ENCODE measurements at places on chromosomes 2 and 18.

DNA sequence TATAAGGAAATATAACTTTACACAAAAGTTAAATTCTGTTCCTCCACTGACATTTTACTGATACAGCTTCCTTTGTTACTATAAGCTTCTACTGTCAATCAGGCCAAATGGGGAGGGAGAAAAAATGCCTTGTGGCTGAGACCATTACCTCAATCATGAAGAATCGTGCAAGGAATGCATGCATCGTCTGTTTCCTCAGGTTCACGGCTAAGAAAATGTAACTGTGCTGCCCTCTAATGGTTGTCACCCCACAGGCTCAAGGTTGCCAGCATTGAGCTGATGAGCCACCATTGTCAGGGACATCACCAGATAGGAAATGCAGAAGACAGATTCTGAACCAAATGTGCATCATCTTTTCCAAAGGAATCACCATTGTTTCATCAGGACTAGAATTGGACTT lies 426.9 kb downstream of the CDH2 start:
- DNase-seq = peak; percentile 88

- DNase-seq = no peak
Observed at GRCh38 chr2:190987116-190987515, 26.9 kb downstream of the STAT1 start.

DNA sequence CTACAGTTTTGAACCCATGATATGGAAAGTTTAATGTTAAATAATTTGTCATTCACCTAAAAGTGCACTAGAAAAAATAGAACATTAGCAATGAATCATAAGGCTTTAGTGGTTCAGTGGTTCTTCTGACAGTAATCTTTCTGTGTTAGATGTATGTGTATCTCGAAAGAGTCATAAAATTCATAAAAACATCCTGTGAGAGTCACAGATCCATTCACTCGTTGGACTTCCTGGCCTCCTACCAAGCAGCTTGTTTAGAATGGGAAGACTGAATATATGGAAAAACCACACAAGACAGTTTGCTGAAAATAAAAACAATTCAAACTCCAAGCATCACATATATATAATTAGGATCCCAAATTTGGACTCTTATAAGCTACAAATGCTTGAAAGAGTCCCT lies 34.8 kb downstream of the ADNP2 start:
- peak; percentile 24 for DNase-seq

DNA sequence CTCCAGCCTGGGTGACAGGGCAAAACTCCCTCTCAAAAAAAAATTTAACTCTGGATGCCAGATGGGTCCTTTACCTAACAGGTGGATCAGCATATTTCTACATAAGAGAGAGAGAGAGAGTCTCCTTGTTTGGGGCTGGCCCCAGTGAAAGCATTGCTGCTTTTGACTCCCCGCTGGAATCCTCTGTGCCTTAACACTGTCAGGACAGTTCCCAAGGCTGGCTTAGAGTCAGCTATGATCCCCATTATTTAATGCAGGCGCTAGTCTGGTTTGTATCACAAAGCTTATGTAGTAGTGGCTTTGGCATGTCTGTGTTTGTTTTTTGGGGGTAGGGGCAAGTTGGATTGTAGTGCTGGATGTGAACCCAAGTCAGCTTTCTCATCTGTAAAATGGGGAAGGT lies 9.4 kb downstream of the INPP4A start:
- DNase-seq = no peak

DNA sequence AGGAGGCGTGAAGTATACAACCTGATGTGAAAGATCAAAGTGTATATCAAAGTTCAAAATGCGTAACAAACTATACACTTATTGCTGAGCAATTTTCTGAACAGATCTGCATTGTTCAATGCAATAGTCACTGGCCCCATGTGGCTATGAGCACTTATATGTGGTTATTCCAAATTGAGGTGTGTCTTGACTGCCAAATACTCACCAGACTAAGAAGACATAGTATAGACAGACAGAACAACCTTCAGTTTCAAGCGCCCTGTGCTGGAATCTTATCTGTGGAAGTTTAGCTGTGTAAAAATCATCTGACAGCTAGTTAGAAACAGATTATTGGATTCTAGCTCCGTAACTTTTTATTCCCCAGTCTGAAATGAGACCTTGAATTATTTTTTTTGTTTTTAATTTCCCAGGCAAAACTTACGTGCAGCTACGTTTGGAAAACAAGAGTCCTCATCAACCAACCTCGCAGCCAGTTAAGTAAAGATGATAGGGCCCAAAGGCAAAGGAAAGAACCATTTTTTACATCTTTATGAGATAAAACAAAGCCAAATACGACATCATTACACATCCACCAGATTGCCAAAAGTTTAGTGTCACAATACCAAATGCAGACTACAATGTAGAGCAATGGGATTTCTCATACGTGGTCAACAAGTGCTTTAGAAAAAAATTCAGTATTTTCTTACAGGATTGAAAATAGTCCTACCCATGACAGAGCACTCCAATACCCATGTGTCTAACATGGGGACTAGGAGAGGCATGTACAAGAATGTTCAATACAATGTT lies 37.2 kb downstream of the MBOAT2 start:
- DNase-seq = peak; percentile 8

- DNase-seq = peak; percentile 86
Observed at GRCh38 chr2:95316466-95317122, 19.4 kb downstream of the KCNIP3 start.

- no peak for DNase-seq
Observed at GRCh38 chr2:131077182-131077846, 15.9 kb downstream of the FAM168B start.

DNA sequence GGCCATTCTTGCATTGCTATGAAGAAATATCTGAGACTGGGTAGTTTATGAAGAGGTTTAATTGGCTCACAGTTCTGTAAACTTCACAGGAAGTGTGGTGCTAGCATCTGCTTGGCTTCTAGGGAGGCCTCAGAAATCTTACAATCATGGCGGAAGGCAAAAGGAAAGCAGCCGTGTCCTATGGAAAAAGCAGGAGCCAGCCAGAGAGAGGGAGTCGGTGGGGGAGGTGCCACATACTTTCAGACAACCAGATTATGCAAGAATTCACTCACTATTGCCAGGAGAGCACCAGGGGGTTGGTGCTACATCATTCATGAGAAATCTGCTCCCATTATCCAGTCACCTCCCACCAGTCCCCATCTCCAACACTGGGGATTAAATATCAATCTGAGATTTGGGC lies 64.1 kb downstream of the CPS1 start:
- DNase-seq = no peak

- no peak for DNase-seq
Observed at GRCh38 chr2:150211164-150211631, 276.3 kb downstream of the RND3 start.

DNA sequence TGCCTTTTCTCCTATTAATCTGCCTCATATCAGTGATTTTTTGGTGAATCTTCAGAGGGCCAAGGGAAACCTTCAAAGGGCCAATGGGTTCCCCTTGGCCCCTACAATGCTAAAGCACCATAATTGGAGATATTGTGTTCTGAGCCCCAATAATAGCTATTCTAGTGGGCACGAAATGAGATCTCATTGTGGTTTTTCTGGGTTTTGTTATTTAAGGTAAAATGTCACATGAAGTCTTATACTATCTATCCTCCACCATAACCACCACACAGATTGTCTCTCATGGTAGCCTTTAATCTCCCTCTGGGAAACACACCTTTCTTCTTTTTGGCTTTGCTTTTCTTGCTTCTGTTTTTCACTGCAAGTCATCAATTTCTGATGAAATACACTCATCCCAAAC lies 152.8 kb downstream of the B3GNT2 start:
- no peak for DNase-seq

GRCh38 chr2:33510586-33510968 lies 34.1 kb downstream of the RASGRP3 start:
- DNase-seq = peak; percentile 5

DNA sequence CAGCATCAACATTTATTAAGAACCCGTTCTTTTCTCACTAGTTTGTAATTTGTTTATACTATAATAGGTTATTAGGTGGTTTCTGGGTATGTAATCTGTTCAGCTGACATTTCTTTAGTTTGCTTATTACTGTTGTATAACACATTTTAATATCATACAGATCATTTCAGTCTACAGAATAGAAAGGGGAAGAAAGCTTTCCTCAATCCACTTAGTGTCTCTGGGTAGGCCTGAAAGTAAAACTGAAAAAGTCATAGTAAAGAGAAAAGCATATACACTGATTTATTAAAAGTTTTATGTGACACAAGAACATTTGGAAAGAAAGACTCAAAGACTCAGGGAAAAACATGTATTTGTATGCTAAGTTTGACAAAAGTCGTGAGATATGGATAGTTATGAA lies 16.8 kb upstream of the KCNJ3 start:
- DNase-seq = no peak

DNA sequence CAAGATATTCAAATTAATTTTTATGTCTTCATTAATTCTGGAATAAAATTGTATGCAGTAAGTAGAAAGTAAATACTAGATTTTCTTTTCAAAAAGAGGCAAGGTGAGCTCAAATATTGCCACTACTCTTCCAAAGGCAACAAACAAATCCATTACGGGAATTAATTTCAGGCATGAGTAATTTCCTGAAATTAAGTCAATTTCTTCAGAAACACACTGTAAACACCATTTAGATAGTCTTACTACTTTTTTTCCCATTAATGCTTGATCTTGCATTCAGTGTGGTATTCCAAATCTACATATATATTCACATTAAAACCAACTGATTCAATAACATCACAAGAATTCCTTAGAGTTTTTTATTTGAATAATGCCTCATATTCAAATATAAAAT lies 1274.0 kb upstream of the CRIM1 start:
- no peak for DNase-seq

GRCh38 chr2:136133586-136133985 lies 15.6 kb upstream of the CXCR4 start:
- DNase-seq = peak; percentile 57

DNA sequence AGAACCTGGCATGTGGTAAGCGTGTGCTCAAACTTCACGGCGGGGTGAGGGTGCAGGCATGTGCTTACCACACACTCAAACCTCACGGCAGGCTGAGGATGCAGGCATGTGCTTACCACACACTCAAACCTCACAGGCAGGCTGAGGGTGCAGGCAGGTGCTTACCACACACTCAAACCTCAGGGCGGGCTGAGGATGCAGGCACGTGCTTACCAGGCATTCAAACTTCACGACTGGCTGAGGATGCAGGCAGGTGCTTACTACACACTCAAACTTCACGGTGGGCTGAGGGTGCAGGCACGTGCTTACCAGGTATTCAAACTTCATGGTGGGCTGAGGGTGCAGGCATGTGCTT lies 105.0 kb upstream of the ALKAL2 start:
- no peak for DNase-seq

- peak; percentile 63 for DNase-seq
Observed at GRCh38 chr18:2139691-2140090, 431.6 kb downstream of the METTL4 start.

DNA sequence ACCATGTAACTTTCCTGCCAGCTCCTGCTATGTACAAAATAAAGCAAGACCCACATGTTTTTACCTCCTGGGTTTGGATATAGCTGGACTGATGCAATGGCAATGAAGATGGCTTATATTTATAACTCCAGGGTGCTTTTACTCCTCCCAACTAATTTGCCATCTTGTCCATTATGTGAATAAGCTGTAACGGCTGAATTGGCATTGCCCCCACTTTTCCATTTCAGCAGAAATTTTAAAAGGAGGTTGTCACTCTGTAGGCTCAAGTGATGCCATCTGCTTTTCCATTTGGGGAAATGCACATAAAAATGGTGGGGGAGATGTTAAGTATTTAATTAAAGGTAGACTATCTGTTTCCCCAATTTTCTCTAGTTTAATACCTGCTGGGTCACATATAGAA lies 345.5 kb downstream of the ERBB4 start:
- DNase-seq = no peak

GRCh38 chr2:54380670-54381069 lies 75.5 kb upstream of the SPTBN1 start:
- DNase-seq = no peak
